ENCODE measurements at places on chromosomes 3 and 15.

GRCh38 chr15:90660195-90660998 lies 56.7 kb upstream of the BLM start:
- peak; percentile 51 for DNase-seq

GRCh38 chr3:123130079-123130750 lies 63.4 kb downstream of the PDIA5 start:
- no peak for DNase-seq

GRCh38 chr15:35958021-35958420 lies 412.1 kb upstream of the DPH6 start:
- no peak for DNase-seq

GRCh38 chr3:65196663-65197062 lies 508.9 kb upstream of the ADAMTS9 start:
- DNase-seq: no peak

DNA sequence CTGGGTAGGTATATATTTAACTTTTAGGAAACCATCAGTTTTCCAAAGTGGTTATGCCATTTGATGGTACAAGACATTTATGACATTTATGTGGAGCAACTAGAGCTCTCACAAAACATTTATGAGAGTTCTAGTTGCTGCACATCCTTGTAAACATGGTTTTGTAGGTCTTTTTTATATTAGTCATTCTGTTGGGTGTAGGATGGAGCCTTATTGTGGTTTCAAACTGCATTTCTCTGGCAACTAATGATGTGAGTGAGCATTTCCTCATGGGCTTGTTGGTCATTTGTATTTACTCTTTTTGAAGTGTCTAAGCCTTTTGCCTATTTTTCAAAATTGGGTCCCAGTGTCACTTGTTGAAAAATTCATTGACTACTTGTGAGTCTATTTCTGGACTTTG lies 45.7 kb upstream of the MGLL start:
- DNase-seq: no peak

DNA sequence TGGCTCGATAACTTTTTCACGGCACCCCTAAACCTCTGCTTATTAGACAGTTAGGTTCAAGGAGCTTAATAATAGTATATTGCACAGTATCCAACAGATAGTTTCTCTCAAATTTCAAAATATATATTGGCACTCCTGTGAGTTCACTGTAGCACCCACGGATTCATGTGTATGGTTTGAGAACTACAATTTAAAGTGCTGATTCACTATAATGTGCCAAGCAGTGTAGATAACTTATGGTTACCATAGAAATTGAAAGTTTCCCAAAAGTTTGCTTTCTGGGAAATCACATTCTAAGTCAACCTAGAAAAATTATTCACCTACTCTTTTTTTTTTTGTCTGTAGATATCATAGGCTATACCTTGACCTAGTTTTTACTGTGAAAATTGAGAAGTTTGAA lies 86.6 kb downstream of the GAP43 start:
- no peak for DNase-seq

DNA sequence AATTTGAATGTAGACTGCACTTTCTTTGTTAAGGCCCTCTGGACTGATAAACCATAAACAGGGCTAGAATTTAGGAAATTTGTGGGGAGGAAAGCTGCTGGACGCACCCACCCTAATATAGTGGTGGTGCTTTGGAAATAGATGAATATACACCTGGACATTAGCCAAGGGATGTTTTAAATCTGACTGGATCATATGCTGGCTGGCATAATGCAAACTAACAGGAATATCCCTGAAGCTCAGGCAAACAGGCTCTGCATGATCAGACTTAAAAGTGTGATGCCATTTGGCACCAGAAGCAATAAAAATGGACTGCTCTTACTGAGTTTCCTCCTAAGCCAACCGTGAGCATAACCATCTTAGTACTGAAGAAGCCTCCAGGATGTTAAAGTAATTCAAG lies 465.8 kb upstream of the ROBO1 start:
- no peak for DNase-seq

DNA sequence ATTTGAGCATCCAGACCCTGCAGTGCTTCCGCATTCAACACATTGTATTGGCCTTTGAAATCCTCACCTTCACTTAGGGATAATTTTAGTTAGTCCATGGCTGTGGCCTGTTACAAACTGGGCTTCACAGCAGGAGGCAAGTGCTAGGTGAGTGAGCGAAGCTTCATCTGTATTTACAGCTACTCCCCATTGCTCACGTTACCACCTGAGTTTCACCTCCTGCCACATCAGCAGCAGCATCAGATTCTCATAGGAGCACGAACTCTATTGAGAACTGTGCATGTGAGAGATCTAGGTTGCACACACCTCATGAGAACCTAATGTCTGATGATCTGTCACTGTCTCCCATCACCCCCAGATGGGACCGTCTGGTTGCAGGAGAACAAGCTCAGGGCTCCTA lies 222.1 kb upstream of the NR2F2 start:
- no peak for DNase-seq

- no peak for DNase-seq
Observed at GRCh38 chr15:95292785-95293450, 1037.6 kb upstream of the NR2F2 start.

GRCh38 chr3:29643034-29643425 lies 362.2 kb downstream of the RBMS3 start:
- DNase-seq: no peak

GRCh38 chr15:56718560-56718959 lies 14.7 kb downstream of the ZNF280D start:
- no peak for DNase-seq

GRCh38 chr15:53675832-53676231 lies 83.6 kb downstream of the WDR72 start:
- DNase-seq: no peak

- no peak for DNase-seq
Observed at GRCh38 chr15:65533057-65533756, 2.9 kb downstream of the HACD3 start.

- no peak for DNase-seq
Observed at GRCh38 chr3:72601983-72602750, 246.1 kb downstream of the SHQ1 start.

GRCh38 chr15:58518626-58519025 lies 86.8 kb downstream of the LIPC start:
- no peak for DNase-seq

DNA sequence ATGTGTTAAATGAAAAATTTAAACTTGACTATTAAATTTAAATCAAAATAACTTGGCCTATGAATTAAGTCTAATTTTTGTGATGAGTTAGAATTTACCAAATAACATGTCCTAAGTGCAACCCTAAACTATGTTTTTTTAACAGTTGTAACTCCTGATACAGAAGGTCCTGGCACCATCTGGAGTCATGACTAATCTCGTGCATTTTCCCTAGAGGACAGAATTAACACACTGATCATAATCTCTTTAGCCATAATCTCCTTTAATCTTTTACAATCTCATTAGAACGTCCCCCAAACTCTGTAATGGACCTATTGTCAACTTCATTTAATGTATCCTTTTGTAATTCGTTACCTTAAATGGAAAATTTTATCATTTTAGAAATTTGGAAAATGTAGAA lies 100.6 kb downstream of the SUCNR1 start:
- no peak for DNase-seq

DNA sequence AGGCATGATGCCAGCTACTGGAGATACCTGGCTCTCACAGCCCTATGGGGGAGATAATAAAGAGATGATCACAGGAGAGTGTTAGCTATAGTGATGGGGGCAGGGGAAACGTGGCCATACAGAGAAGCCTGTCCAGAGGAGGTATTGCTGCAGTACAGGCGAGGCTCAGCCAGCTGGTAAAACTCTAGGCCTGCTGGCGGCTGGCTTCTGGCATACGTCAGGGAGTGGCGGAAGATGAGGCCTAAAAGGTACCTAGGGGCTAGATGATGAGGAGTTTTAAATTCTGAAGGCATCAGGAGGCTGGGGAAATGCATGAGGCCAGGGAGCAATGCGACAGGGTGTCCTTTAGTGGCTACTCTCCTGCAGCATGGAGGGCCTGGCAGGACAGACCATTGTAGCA lies 110.7 kb downstream of the EEFSEC start:
- no peak for DNase-seq

DNA sequence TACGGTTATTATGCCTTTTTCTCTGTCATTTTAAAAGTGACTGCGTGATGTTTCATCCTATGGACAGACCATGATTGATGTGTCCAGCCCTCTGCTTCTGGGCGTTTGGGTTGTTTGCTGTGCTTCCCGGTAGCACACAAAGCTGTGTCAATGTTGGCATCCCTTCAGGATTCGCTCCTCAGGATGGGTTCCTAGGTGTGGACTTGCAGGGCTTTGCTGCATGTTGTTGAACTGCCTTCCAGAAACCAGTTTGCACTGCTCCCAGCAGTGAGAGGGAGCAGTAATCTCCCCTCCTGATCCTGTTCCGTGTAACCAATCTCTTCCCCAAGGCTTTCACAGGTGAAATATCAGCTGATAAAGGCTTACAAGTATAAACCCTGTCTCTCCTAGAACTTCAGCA lies 787 bp downstream of the TRPM1 start:
- DNase-seq: no peak

DNA sequence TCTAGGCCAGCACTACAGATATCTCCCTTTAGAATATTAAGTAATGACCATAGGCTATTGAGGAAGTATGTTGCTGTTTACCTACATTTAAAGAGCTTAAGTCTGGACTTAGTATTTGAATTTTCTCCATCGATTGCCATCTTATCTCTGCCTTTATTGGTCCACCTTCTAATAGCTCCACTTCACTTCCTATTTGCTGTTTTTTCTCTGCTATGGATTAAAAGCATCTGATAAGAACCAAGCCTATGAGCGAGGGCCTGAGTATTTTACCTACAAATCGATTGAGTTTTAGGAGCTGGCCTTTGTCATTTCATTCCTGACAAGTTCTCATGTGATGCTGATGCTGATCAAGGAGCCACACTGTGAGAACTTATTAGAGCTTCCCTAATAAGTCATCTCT lies 52.6 kb upstream of the AKAP13 start:
- DNase-seq: no peak

DNA sequence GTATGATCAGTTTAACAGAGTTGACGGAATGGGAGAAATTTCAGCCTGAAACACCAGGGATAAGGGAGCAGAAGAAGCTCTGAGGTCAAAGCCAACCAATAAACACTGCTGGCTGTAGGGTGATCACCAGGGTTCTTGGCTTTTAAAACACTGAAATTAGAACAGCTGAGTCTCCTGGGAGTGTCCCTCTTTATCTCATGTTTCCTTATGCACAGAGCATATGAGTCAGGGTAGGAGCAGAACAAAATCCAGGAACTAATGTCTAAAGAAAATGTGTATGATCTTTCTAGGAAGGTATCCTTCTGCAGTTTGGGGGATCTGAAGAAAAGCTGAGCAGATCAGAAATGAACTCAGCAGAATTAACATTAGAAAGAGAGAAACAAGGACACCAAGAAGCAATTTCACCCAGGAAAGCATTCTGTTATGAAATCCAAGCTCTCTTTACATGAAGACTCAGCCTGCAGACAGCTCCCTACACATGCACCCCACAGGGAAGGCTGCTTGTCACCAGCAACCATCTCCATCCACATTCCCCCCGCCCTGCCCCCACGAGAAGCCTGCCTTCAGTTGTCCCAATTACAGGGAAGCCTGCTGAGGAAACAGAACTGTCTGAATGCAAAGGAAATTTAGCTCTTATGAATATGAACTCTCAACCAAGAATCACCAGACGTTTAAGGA lies 469.7 kb downstream of the PDCD6IP start:
- no peak for DNase-seq

DNA sequence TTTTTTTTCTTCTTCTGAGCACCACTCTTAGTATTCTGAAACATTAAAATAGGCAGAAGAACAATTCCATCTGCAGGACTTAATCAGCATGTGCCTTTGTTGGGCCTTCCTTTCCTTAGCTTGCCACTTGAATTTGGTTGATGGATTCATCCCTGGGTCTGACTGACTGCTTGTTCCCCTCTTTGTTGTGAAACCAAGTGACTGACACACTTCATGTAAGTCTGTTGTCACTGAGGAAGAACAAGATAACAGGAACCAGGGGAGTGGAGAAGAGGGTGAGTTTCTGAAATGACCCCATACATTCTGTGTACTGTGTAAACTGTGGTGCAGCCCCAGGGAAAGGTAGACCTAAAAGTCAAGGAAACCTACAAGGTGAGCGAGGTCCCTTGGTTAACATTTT lies 188.7 kb upstream of the TBC1D5 start:
- DNase-seq: no peak

- DNase-seq: no peak
Observed at GRCh38 chr15:79987569-79987955, 16.6 kb upstream of the BCL2A1 start.

DNA sequence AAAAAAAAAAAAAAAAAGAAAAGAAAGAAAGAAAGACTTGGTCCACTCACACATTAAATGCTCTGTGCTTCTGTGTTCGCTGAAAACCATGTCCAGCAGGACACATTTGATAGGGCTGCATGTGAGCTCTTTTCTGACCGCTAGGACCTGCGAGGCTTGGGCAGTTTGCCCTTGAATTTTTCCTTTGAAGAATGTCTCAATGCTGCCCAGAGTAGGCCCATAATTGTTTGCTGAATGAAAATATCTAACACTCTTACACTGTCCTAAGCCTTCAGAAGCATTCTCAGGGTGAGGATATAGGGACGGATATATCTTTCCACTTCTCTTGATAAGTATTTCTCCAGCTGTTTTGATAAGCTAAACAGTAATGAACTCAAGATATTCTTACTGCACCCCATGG lies 6.0 kb downstream of the KIF9 start:
- DNase-seq: no peak

DNA sequence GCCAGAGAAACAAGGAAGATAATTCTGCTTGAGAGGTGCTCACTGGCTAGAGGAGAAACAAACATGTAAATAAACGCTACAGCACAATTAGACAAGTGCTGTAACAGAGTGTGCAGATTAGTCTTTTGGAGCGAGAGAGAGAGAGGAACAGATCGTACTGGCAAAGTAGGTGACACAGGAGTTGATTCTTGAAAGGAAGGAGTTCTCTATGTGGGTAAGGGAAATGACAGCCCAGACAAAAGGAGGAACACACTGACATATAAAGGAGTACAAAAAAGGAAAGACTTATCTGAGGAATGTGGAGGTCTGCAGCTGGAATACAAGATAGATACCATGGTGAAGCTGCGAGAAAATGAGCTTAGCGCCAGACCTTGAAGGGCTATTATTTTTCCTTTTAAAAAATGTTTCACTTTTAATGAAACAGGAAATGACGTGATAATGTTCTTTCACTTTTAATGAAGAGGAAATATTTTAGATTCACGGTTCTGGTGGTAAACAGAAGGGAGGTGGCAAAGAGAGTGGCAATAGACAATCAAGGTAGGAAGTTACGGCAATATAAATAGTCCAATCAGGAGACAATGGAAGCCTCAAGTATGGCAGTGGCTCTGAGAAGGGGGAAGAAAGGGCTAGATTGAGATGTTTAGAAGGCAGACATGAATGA lies 202.9 kb downstream of the VPS13C start:
- DNase-seq: no peak

- DNase-seq: no peak
Observed at GRCh38 chr3:56998076-56998529, 62.4 kb upstream of the SPATA12 start.

DNA sequence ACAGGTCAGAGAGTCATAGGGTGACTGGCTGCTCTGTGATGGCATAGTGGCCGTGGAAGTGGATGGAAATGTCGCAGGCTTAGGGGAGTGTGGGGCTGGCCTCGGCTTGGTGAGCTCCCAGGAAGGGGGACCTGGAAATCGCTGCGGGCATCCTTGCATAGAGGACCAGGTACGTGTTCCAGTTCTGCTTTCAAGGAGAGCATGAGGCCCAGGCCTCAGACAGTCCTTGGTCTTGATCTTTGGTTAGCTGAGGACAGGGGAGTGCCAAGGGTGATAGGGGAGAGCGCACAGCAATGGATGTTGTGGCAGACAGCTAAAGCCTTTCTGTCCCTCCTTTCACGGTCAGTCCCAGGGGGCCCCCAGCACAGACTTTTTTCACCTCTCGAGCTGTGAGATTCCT lies 110.5 kb downstream of the SNRPN start:
- no peak for DNase-seq

Data from stimulated activated CD4-positive, alpha-beta T cell treated with anti-CD3 and anti-CD28 coated beads, Interleukin-1b, Interleukin-23, amount 100 ng/mL, for 24 hours (primary cell).